Cortex of kidney (tissue), 1 donor: ENCODE measurements at places on chromosomes 2 and 18.

DNA sequence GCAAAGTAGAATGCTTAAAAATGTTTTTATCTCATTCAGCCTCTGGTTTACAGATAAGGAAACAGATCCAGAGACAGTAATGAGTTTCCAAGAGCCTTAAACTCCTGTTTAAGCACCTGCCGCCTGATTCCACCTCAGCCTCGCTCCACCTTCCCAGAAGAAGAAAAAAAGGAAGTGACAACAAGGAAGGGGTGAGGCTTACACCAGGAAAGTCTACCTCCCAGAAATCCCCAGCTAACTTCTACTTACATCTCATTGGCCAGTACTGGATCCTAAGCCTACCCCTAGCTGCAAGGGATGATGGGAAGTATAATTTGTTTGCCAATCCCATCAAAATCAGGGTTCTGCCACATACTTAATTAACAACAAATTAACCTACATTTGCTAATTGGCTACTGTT lies 15.3 kb upstream of the ARID5A start:
- DNase-seq = no peak

- DNase-seq = no peak
Measured at GRCh38 chr18:22509423-22509822, 91.7 kb upstream of the CTAGE1 start.

GRCh38 chr18:75200605-75201280 lies 8.2 kb downstream of the PTGR3 start:
- DNase-seq = no peak

DNA sequence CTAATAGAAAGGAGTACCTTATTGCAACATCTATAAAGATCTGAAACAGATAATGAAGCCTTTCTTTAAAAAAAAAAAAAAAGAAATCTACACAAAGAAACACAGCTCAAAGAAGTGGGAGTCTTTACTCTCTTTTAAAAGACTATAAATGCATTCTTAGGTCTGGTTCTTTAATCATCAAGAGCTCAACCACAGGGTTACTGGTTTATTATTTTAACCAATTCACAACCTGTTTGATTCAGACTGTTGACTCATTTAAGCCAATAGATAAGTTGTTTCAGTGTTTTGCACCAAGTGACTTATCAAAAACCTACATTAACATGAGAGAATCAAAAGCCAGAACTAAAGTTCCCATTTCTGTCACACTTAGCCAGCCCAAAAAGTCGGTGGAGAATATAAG lies 93.1 kb downstream of the TCF4 start:
- no peak for DNase-seq

GRCh38 chr2:233273120-233273519 lies 21.6 kb downstream of the ATG16L1 start:
- no peak for DNase-seq
